ENCODE measurements at places on chromosomes 4 and X.
A peak's percentile ranks its signal among the peaks of the same experiment; 100 is the strongest.

DNA sequence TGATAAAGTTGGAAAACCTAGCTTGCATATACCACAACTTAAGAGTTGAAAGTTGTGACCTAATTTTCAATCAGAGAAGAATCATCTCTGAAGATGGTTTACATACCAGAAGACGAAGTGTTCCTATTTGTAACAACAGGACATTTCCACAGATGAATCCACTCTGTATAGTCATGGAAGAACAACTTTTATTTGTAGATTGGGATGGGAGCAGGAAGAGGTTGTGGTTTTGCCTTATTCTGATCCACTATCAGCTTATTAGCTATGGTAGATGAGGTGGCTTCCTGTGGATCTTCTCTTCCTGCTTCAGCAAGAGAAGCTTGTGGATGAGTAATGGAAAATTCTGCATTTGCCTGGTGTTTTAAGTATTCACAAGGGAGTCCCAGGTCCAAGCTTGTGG lies 18.6 kb upstream of the SUPT20HL1 start:
- no peak for DNase-seq

DNA sequence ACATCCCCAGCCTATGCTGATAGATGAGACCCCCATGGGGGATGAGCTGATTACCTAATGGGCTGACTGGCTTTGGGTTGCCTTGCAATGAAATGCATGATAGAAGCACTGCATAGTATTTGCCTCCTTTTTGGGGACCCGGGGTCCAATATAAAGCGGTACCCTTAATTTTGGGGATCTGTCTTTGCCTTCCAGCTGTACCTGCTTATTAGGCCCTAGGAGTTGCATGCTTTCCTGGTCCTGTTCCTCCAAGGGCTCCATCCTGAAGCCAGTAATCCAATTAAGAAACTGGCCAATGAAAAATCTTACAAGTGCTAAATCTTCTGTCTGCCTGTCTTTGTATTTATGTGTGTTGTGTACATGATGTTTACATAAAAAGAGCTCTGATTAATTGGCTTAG lies 791.6 kb downstream of the TRIML1 start:
- no peak for DNase-seq

- no peak for DNase-seq
These were observed 381 bp downstream of the TXK start for GRCh38 chr4:48133669-48134068.

GRCh38 chr4:1348014-1348513 lies 1.1 kb downstream of the UVSSA start:
- no peak for DNase-seq

DNA sequence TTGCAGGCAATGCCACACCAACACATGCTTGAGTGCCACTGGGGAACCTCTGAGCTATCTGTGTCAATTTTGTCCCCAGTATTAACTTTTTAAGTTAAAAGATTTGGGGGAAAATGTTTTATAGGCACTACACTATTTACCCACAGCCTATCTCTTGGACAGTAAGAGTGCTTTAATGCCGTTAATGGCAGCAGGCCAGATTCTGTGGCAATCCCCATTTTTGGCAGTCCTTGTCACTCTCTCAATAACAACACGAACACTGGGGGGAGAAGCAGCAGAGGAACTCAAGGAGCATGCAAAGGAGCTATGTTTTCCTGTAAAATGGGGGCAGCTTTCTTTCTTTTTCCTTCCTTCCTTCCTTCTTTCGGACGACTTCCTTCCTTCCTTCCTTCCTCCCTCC lies 168.6 kb downstream of the NSUN7 start:
- no peak for DNase-seq

DNA sequence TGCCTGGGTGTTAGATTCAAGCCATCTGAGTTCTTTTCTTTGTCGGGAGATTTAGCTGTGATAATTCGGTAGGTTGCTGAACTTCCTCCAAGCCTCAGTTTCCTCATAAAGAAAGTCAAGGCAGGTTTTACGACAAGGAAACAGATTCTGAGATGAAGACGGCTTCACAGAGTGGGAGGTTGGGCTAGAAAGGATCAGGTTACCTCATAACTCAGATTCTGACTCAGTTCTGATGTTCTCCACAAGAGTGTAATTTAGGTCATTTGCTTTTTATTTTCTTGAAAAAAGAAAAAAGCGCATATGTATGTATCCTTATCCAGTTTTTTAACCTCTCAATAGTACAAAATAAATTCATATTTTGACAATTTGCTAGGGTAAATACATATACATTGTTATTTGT lies 47.2 kb upstream of the ELOVL6 start:
- no peak for DNase-seq

GRCh38 chr4:8828869-8829268 lies 42.8 kb downstream of the HMX1 start:
- DNase-seq = no peak

DNA sequence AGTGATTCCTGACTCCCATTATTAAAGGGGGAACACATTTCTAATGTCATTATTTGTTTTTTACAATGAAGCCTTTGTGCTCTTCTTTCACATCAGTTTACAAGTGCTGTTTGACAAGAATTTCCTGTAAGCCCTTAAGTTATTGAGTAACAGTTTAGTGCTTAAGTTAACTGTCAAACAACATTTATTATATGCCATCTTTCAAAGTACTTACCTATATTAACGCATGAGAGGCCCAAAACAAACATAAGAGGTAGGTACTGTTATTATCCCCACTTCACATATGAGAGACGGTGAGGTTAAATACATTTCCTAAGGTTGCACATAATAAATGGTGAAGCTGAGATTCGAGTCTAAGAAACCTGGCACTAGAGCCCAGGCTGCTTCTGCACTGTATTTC lies 56.0 kb upstream of the MAGED1 start:
- peak; percentile 24 for DNase-seq

- peak; percentile 0 for DNase-seq
These were observed 81.0 kb upstream of the ZDHHC15 start for GRCh38 chrX:75603833-75604232.

GRCh38 chr4:136742333-136742732 lies 790.0 kb downstream of the PCDH18 start:
- DNase-seq = no peak

GRCh38 chrX:24241822-24242648 lies 71.8 kb downstream of the SUPT20HL2 start:
- no peak for DNase-seq

DNA sequence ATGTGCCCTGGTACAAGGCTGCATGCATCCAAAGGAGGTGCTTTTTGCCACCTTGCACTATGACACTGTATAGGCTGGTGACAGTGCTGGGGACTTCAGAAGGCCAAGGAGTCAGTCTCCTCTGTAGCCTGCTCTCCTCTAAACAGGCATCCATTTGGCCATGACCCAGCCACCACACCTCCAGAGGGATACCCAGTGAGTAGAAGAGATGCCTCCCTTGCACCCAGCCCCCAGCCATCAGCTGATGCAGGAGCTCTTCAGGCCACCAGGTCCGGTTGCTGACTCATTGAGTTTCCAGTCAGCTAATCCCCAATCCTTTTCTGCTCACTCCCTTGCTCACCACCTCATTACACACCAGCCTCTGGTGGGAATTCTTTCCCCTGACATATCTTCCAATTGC lies 99.8 kb downstream of the PJA1 start:
- DNase-seq = no peak

DNA sequence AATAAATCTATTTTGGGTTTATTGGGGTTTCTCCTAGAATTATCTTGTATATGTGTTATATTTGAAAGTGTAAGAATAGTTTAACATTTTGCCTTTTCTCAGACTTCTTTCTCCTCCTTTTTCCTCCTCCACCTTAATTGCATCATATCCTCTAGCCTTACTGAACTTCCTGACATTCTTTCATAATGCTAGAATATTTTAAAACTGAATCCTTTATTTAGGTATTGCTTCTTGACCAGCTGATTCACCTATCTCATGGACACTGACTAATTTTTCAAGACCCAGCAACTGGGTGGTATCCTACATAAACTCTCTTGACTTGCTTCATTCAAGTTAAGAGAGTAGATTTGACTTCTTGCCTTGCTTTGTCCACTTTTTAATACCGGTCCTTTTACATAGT lies 1508.9 kb downstream of the STIM2 start:
- DNase-seq = no peak

DNA sequence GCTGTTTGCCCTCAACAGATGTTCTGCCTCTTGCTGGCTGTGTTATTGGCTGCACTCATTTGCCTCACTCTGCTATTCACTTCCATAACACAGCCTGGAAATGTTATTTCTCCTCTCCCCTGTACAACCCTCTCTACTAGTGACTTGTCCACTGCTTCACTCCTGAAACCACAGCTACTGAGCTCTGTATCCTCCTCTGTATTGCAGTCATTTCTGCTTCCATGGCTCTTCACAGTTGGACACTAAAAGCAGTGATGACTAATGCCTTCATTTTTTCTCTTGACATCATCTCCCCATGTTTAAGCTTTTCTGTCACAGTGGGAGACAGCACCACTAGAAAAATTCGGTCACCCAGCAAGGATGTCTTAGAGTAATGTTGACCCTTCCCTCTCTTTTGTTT lies 123.0 kb upstream of the PPP1R2C start:
- DNase-seq = no peak

DNA sequence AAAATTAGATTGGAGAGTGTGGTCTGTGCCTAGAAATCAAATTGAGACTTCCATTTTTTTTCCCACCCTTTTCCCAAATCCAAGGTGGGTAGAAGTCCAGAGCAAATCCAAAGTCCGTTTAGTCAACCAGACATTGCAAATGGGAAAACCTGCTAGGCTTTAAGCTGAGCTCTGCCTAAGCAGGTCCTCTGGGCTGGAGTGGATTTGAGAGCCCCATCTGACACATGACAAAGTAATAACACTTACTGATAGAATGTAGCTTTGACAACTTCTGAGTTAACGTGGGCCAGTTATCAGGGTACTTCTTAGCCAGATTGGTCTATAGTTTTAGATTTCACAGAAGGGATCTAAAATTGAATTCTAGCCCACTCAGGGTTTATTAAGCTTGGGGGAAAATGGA lies 242.3 kb downstream of the GALNTL6 start:
- no peak for DNase-seq

DNA sequence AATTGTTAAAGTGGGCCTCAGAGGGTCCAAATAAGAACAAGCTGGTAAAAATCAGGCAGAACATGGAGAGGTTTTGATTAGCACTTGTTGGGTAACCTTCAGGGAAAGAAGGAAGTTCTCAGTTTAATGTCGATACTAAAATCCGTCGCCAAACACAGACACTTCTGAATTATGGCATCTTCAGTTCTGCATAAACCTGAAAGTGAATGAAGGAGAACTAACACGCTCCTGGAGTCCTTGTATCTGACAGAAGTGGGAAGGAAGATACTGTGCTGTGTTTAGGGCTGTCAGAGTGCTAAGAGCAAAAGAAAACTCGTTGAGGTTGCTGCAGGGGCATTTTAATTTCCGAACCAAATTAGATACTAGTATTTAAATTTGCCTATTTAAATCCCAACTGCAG lies 106.2 kb downstream of the TMA16 start:
- no peak for DNase-seq

GRCh38 chr4:1577822-1578217 lies 106.3 kb downstream of the FAM53A start:
- DNase-seq = no peak

DNA sequence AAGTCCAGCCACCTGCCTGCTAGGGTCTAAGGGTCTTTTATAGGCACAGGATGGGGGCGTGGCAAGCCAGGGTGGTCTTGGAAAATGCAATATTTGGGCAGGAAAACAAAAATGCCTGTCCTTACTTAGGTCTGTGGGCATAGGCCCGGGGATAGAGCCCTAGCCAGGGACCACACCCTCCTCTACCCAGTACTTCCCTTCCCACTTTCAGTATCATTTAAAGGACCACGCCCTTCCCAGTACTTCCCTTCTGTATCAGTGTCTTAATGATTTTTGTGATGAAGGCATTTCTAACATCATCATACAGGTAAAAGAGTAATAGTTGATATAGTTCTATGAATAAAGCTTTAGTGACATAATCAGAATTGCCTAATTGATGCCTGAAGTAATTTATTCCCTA lies 11.4 kb downstream of the BANK1 start:
- no peak for DNase-seq

GRCh38 chr4:185018834-185019455 lies 655 bp downstream of the HELT start:
- no peak for DNase-seq

GRCh38 chr4:89894649-89895550 lies at the start of gene MMRN1:
MMRN1 (plus strand) TSS chr4:89894854; CDS start chr4:89894972, 118 bp downstream.
- DNase-seq = no peak

GRCh38 chrX:41332408-41333002 lies 1.5 kb upstream of the DDX3X start:
- DNase-seq = no peak

- DNase-seq = no peak
These were observed 75.2 kb upstream of the ENPP6 start for GRCh38 chr4:184292877-184293276.

GRCh38 chrX:152932598-152933175 lies 34.8 kb downstream of the ZNF185 start:
- DNase-seq = no peak

DNA sequence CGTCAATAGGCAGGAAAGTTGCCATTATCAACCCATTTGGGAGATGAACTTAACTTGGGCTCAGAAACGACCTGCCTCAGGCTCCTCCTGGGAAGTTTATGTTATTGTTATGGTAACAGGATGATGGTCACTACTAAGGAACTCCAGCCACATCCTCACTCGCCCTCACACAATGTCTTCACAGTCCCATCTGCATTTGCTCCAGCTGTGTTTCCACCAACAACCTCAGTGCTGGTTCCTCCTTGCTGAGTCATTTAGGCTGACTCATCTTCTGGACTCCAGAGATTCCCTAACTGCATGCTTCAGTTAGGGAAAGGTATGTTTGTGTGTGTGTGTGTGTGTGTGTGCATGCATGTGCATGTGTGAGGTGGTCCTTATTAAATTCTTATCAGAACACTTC lies 293.4 kb upstream of the BOD1L1 start:
- DNase-seq = no peak

DNA sequence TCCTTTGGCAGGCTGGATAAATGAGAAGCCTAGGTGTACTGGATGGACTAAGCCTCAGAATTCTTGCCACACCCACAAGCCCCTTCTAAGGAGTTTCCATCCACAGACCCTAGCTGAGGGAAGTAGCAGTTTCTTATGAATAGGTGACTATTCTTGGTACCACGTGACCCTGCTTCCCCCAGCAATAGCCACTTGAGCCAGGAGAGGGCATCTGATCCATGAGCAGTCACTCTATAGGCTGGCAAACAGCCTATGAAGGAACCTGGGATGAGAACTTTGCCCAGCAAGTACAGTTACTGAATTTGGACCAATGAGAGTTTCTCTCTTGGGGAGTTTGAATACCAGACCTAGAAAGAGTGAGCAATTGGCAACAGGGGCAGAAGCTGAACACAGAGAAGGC lies 84.0 kb downstream of the RTL9 start:
- DNase-seq = no peak

- no peak for DNase-seq
These were observed 33.7 kb upstream of the RP2 start for GRCh38 chrX:46803140-46803539.

DNA sequence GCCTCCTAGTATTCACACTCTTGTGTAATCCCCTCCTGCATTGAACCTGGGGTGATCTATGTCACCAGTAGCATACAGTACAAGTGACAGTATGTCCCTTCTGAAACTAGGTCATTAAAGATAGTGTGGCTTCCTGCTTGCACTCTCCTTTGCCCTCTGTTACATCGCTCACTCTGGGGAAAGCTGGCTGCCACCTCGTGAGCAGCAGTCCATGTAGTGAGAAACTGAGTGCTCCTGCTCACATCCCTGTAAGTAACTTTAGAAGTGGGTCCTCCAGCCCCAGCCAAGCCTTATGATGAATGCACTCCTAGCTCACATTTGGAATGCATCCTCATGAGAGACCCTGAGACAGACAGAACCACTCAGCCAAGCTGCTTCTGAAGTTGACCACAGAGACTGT lies 89.8 kb upstream of the TNIP3 start:
- no peak for DNase-seq

GRCh38 chr4:174181827-174182226 lies 101.6 kb downstream of the FBXO8 start:
- DNase-seq = no peak

GRCh38 chr4:128287871-128288688 lies 467 bp upstream of the PGRMC2 start:
- peak; percentile 98 for DNase-seq
